Activated T-helper 2 cell treated with anti-CD3 and anti-CD28 coated beads, Interferon-gamma antibody, Interleukin-2, Interleukin-4, amounts not matched to agents 10 μg/mL and 5 μg/mL and 100 μg/mL, durations not matched to agents 14 hours and 24 hours and 36 hours (primary cell): ENCODE measurements at places on chromosomes 6 and 20. TPM values are rescaled to one million over a fixed set of nuclear protein-coding genes. Genes with fewer than 3 reads are reported as not detected.

Gene DLL1
- not detected in 2 replicates for total RNA-seq

Gene SLC17A3
- 1.6 TPM in 2 replicates for total RNA-seq

Gene PTCRA
- total RNA-seq: not detected in 2 replicates

Gene PPIL6
- 0.32 TPM in 1 of 2 replicates, not detected in the other for total RNA-seq

Gene FKBP1C
- 3.0 and 3.5 TPM in 2 replicates for total RNA-seq

Gene ZNF391
- total RNA-seq: 0.44 and 0.82 TPM in 2 replicates

Gene IDH3B
- 111 and 112 TPM in 2 replicates for total RNA-seq

Gene GMPR
- total RNA-seq: 1.0 and 1.1 TPM in 2 replicates

Gene TDRD6
- total RNA-seq: not detected in 2 replicates

Gene COQ3
- total RNA-seq: 12.9 and 13.7 TPM in 2 replicates

Gene TSPO2
- not detected in 2 replicates for total RNA-seq

Gene PHACTR3
- not detected in 2 replicates for total RNA-seq

Gene COL21A1
- total RNA-seq: not detected in 2 replicates

Gene TREML4
- not detected in 2 replicates for total RNA-seq

Gene ANKRD66
- total RNA-seq: not detected in 2 replicates

Gene DACT2
- 0.80 and 0.87 TPM in 2 replicates for total RNA-seq
